Forelimb muscle (tissue), 1 donor: ENCODE measurements at places on chromosomes 1 and 21. TPM values are rescaled to one million over a fixed set of nuclear protein-coding genes. Genes with fewer than 3 reads are reported as not detected.

HTR6 gene
- polyA plus RNA-seq, result not detected

LCE1F gene
- not detected for polyA plus RNA-seq

DNA sequence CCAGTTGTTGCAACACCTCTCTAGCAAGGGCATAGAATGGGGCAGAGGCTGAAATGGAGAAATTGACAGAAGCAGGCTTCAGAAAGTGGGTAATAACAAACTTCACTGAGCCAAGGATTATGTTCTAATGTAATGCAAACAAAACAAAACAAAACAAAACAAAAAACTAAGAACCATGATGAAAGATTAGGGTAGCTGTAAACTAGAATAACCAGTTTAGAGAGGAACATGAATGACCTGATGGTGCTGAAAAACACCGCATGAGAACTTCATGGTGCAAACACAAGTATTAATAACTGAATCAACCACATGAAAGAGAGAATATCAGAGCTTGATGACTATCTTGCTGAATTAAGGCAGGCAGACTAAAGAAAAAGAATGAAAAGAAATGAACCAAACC lies 1707.7 kb downstream of the BRINP3 start:
- no peak for DNase-seq

DNA sequence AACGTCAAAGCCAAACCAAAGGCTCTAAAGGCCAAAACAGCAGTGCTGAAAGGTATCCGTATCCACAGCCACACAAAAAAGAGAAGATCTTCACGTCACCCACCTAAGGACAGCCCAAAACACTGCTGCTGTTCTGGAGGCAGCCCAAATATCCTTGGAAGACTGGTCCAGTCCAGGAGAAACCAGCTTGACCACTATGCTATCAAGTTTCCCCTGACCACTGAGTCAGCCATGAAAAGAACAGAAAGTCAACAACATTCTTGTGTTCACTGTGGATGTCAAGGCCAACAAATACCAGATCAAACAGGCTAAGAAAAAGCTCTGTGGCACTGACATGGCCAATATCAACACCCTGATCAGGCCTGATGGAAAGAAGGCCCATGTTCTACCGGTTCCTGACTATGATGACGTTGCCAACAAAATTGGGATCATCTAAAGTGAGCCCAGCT lies 32.1 kb downstream of the ARID4B start:
- DNase-seq, result no peak

DNA sequence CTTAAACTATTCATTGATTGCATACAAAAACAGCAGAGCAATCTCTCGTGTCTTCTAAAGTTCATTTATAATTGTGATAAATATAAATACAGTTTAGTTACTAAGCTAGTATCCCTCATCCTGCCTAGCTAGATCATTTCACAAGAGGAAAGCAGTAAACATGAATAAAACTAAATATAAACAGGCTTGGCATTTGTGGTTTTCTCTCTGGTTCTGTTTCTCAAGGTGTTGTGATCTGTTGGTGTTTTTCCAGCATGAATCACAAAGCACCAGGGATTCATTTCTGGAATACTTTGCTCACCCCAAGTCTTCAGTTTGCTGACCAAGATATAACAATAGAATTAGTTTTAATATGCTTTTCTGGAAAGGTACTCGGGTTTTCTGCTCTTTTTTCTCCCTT lies 32.7 kb upstream of the GLIS1 start:
- DNase-seq, result no peak

GRCh38 chr1:205577874-205578658 lies 53.7 kb downstream of the ELK4 start:
- DNase-seq, result no peak

- DNase-seq, result no peak
Measured at GRCh38 chr1:218982482-218982881, 191.2 kb upstream of the LYPLAL1 start.

DNA sequence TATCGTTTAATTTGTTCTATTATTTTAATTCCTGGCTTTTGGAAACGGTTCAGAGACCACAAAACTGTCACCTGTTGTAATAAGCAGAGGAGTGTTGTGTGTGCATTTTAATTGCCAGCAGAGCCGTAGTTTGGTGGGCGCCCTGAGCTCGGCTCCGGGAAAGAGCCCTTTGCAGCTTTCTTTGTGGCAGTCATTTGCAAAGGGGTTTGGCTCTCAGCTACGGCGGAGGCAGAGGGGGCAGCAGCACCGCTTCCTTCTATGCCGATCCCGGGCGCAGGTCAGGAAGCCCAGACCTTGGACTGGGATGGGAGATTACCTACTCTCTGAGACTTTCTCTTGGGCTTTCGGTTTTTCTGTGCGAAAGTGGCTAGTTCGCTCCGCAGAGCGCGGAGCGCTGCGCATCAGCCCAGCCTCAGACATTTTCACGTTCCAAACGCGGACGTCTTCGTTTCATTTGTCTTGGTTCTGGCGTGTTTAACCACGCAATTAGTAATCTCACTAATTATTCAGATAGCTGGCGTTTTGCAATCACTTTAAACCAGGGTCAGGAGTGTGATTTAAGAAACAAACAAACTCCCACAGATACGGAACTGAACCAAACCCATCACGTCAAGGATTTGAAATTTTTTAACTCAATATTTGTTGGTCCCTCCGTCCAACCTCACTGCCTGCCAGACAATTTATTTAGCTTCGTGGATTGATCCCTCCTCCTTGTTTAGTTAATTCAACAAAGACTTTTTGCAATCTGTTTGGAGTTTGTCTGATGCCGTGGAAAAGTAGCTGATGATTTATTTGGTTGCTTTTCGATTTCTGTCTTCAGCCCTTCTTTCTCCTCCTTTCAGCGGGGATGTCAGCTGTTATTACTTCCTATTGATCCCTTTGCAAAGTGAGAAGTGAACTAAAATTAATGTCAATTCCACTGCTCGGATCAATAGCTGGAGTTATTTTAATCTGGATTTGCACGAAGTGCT lies 3.9 kb downstream of the RNF220 start:
- DNase-seq, result no peak

- no peak for DNase-seq
Measured at GRCh38 chr1:241253471-241253870, 103.5 kb downstream of the RGS7 start.

DNA sequence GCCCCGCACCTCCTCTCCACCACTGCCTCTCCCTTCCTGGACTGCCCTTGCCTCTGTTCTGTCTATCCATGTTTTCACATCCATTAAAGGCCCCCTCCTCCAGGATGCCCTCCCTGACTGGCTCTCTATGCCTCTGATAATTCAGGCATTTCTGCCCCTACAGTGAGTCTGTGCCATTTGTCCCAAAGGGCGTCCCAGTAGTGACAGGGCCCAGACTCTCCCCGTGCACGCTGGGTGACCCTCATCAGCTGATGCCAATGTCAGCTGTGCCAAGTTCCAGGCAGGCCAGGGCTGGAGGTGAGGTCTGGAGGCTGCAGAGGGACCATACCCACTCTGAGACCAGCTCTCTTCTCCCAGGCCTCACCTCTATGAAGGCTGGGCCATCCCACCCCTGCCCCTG lies 3.2 kb upstream of the PLEKHG5 start:
- no peak for DNase-seq

DNA sequence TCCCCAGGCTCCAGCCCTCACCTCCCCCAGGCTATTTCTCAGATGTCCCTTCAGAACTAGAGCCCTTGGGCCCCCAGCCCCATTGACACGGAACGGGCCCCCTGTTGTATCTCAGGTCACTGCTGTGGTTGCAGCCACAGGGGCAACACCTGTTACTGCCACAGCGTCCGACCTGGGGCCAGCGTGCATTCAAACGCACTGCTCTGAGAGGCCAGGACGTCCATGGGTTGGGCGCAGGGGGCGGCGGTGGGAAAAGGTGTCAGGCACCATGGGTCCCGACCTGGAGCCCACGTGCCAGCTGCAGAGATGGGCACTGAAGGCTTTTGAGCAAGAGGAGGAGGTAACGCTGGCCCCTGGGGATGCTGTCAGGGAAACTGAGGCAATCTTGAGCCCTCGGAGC lies 13.3 kb downstream of the FAAP20 start:
- DNase-seq, result no peak
